ENCODE measurements at places on chromosomes 3 and 15.
A peak's percentile ranks its signal among the peaks of the same experiment; 100 is the strongest.

- no peak for DNase-seq
Observed at GRCh38 chr3:12427551-12427950, 56.7 kb upstream of the TSEN2 start.

GRCh38 chr3:98553753-98554152 is 22.0 kb downstream of the GPR15 start:
- no peak for DNase-seq

DNA sequence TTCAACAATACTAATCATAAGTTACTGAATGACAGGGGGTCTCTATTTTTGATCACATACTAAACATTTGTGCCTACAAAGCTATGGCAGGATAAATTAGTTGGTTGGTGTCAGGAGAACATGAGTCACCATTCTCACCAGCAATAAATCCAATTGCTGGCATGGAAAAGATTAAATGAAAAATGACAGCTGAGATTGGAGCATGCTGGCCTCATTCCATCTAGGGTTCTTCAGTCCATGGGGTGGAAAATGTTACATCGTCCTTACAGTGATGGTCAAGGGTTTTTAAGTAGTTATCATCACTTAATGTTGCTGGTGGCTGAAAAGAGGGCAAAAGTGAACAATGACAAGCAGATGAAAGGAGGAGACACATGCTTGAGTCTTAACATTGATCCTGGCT is 180.1 kb upstream of the BCL6 start:
- no peak for DNase-seq

DNA sequence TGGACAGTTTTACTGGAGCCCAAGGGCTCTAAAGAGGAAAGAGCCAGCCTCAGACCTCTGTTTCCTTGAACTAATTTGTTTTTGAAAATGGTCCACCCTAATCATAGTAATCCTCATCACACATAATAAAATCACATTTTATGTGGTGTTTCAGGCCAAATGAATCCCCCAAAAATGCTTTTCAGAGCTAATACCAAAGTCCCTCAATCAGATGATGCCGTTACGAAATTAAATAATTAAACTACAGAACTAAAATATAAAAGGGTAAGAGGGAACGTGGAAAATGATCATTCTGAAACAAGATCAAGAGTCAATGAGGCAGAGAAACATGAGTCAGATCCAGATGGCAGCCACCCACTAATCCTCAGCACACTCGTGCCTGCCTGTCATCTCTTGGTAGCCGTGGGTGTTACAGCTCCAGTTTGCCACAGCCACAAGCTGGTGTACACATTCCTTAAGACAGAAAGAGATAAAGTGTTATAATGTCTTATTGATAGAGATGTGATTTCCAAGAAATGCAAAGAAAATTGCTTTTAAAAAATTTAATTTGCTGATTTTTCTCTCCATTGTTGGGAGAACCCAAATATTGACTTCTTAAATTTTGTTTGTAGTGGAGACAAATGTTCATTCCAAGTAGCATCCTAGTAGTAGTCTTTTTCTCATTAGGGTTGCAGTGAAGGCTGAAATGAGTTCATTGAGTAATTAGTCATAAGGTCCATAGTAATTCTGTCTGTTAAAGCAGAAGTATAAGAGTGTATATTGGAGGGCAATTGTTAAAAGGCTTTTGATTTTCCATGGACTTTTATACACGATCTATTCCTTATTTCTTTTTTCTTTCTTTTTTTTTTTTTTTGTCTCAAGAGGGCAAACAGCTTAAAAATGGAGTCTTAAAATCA is 104.2 kb downstream of the AGBL1 start:
- DNase-seq: no peak

- peak; percentile 73 for DNase-seq
Observed at GRCh38 chr15:100341750-100342560, at the start of gene ADAMTS17. Gene ADAMTS17 (minus strand): TSS chr15:100341975. CDS start chr15:100341899, 76 bp downstream.

DNA sequence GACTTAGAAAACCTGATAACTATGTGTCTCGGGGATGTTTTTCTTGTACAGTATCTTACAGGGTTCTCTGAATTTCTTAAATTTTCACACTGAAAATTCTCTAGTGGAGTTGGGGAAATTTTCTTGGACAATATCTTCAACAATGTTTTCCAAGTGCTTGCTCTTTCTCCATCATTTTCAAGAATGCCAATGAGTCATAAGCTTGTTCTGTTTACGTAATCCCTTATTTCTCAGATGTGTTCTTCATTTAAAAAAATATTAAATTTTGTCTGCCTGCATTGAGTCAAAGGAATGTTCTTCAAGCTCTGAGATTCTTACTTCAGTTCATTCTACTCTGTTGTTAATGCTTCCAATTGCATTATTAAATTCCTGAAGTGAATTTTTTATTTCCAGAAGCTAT is 21.9 kb upstream of the PLSCR2 start:
- DNase-seq: no peak

- DNase-seq: no peak
Observed at GRCh38 chr3:71580636-71581456, 2.7 kb downstream of the FOXP1 start.
